ENCODE measurements at places on chromosomes 12 and 14.

GRCh38 chr14:76382495-76382832, 6.5 kb downstream of the ESRRB start:
- no peak for DNase-seq

- peak; percentile 86 for DNase-seq
Observed at GRCh38 chr14:101174980-101175606, 271.6 kb upstream of the RTL1 start.

DNA sequence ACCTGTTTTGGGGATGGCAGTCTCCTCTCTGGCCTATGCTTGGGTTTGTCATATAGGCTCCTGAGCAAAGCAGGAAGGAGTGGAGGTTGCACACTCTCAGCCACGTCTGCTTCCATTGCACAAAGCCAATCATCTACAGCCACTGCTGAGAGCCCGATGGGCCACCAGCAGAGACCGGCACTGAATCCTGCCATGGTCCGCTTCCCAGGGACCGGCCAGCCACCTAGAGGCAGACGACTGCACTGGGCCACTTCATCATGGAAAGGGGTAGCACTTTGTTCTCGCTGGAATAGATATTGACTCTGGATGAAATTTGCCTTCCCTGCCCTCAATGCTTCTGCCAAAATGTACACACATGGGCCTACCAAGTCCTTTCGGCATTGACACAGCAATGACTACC, 22.3 kb downstream of the DLK1 start:
- DNase-seq, result no peak

- DNase-seq, result no peak
Observed at GRCh38 chr14:90495357-90496276, 98.8 kb downstream of the CALM1 start.

GRCh38 chr12:19895246-19896020, 456.1 kb downstream of the AEBP2 start:
- no peak for DNase-seq

DNA sequence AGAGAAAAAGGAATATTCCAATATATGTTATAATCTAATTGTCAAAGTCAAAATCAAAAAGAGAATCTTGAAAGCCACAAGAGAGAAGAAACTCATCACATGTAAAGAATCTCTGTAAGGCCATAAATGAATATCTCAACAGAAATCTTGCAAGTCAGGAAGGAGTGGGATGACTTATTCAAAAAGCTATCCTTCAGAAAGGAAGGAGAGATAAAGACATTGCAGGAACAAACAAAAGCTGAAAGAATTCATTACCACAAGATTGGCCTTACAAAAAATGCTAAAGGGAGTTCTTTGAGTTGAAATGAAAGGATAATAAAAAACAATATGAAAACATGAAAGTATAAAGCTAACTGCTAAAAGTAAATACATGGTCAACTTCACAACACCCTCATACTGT, 286.8 kb downstream of the LRIG3 start:
- no peak for DNase-seq

DNA sequence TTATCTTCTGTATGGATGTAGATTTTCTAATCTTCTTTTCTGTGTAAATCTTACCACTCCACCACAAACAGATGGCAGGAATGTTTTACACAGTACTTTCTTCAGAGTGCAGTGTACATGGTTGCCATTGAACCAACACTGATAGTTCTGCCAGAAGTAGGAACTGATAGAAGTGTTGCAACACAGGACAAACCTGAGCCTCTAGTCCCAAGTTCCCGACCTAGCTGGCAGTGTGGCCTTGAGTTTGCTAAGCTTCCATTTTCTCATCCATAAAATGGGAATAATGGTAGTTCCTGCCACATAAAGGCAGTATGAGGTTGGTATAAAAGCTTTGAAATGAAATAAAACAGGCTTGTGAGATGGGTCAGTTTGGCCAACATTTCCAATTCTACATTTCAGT, 50.8 kb upstream of the SAV1 start:
- no peak for DNase-seq

- DNase-seq, result no peak
Observed at GRCh38 chr12:25388183-25388582, 137.5 kb upstream of the KRAS start.

DNA sequence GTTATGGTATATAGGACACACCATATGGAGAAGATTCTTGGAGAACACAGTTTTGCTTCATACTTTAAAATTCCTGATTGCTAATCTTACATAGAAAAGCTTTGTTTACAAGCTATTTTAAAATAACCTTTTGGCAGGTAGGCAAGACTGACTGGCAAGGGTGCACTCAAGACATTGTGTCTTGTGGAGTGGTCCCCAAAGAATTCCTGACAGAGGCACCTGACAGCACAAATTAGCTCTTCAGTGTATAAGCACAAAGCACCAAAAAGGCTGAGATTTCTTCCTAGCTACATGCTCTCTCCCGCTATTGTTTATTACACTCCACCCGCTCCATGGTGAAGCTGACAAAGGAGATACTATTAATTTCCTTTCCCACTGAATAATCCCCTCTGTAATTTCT, 139.4 kb downstream of the MON2 start:
- no peak for DNase-seq

DNA sequence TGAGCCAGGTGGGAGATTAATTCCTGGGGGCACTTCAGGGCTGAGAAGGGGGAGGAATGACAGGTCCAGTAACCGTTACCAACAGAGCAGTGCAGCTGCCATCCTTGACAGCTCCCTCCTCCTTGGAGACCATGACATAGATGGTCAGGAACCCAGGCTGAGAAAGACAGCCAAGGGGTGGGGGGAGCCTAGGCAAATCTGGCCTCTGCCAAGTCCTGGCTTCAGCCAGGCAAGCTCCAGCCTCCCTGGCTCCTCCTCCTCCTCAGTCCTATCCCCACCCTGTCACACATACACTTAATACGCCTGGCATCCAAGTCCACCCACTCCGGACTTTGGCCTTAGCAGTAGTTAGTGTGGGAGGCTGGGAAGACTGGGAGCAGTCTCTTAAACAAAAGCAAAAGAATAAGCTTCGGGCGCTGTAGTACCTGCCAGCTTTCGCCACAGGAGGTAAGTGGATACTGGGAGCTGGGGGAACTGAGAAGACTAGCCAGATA, at the start of gene RDH5:
TSS of gene RDH5 (plus strand) at position 323 of the 494 bp plus-strand sequence. CDS start 792 bp downstream, outside the sequence.
- DNase-seq, result no peak

- no peak for DNase-seq
Observed at GRCh38 chr14:103739466-103739792, 23.8 kb downstream of the ZFYVE21 start.

DNA sequence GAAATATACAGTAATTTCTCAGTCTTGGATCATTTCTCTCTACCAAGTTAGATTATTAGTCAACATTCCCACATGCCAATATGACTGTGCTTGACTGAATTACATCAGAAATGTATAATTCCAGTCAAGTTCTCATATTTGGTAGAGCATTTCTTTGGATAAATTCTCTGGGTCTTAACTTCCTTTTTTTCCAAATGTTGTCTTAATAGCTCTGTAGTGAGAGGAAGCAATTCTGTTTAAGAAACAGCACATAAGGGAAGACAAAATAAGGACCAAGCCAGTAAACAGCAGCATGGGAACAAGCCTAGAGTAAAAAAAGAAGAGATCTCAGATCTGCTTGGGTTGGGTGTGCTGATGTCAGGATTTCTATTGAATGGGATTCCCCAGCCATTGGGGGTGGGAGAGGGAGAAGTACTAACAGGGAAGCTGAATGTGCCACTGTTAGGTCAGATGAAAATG, 14.2 kb upstream of the DYRK2 start:
- DNase-seq, result no peak

DNA sequence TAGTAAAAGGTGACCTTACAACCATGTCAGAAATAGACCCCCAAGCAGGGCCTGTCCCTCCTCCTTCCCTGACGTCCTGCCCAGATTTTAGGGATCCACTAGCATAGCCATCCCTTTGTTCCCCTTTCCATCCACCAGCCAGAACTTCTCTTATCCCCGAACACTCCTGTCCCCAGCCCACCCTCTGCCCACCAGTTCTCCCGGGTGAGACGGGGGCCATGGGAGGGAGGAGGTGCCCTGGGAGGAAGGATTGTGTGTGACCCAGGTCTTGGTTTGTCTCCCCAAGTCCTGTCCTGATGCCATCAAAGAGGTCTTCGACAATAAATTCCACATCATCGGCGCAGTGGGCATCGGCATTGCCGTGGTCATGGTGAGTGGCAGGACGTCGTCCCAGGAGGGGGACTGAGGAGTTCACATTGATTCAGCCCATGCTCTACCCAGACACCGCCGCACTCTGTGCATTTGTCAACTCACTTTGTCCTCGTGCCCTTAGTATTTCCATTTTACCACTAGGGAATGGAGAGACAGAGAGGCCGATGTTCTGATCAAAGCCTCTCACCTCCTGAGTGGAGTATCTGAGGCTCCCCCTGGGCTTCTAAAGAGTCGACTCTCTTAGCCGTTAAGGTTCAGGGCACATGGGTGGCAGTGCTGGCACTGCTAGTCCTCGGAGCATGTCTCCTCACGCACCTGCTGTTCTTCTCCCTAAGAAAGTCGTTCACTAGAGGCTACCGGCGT, 35.9 kb downstream of the CD9 start:
- DNase-seq, result no peak

GRCh38 chr14:81605660-81606059, 72.0 kb upstream of the SEL1L start:
- no peak for DNase-seq

DNA sequence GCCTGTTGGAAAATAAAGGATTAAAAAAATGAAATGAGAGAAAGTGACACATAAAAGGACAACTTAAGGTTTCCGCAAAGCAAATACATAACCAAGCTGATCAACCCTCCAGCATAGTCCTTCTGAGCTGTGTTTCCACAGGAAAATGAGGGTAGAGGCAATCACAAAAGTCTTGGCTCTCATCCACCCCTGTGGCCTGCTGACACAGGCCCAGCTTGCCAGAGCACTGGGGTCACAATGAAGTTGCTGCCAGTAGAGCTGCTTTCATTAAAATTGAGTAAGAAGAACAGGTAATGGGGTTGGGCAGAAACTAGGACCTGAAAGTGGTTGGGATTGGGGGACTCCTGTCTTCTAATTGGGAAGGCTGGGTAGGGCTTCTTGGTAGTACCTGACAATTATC, 65.9 kb downstream of the RERG start:
- DNase-seq, result peak; percentile 14

- no peak for DNase-seq
Observed at GRCh38 chr14:100695423-100695738, 31.3 kb upstream of the DLK1 start.

- no peak for DNase-seq
Observed at GRCh38 chr14:39140170-39140569, 26.0 kb downstream of the GEMIN2 start.

DNA sequence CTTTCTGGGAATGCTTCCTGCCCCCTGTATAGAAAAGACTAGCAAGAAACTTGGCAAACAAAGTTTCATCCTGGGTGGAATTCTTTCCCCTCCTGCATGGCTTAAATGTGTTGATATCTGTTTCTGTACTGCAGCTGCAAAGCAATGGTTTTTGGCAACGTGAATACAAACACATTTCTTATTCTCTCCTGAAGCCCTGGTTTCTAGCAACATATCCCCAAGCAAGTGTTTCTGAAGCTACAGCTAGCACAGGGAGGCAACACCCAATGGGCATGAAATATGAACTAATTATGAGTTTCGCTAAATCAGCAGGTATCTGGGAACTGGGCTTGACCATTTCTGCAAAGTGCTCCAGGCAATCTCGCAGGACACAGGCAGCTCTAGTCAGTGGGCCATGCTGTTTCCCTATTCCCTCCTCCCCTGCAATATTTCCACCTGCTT, 392.3 kb upstream of the TMPO start:
- peak; percentile 49 for DNase-seq

- DNase-seq, result no peak
Observed at GRCh38 chr12:62861586-62861985, 73.4 kb downstream of the PPM1H start.

- DNase-seq, result no peak
Observed at GRCh38 chr14:85221832-85222231, 308.1 kb upstream of the FLRT2 start.

DNA sequence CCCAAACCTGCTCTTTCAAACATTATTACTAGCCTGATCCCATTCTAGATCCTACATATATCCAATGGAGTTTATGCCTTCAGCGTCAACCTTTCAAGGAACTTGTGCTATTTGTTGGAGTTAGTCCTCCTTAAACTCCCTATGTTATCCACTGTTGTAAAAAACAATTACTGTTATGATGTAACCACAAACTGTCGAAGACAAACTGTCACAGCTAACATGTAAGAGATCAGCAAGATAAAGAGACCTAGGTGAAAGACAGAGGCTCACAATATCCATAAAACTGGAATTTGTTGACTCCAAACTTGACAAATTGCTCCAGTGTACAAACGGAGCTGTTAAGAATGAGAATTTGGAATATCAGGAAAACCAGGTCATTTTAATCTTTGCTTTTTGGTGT, 70.7 kb downstream of the CDK17 start:
- DNase-seq, result no peak

DNA sequence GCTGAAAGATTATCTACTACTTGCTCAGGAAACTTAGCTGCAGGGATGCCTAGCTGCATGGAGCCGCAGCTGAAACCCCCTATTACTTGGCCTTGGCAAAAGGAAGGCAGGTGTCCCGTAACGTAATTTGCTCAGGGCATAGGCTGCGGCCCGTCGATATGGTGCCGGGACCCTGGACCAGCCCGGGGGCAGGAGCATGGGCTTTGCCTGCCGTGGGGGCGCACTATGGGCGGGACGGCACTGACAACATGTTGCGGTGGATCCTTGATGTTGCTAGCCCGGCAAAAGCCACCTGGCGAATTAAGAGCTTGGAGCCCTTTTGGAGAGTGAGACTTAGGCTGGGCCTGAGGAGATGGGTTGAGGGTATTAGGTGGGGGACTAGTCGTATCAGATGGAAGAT, 1551.2 kb downstream of the AACS start:
- DNase-seq, result no peak

DNA sequence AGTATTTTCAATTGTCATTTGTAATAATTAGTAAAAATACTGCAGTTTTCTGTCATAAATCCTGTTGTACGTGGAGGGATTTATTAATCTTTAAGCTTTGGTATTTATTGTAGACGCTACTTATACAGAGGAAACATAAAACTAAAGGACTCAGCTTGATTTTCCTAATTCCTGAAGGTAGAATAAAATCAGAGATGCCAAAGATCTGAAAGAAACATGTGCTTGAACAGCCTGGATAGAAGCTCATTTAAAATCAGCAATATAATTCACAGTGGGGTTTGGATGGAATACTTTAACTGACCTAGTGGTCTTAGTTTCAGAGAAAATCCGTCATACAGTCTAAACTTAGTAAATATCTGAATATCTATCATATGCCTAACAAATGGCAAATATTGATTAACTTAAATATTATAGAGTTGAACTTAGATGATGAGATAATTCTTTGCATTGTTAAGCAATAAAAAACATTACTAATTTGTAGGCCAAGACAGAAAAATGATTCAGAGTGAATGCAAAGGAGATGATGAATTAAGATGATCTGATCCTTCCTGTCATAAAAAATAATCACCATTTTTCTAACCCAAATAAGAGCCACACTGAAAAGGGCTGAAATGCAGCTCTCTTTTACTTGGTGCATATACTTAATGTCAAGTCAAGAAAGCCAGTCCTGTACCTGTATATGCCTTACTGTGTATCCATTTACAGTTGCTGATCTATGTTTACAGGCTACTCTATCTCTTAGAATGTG, 397.1 kb upstream of the DCN start:
- no peak for DNase-seq
